GM10248 (cell line): ENCODE measurements at places on chromosomes 1 and 21.

DNA sequence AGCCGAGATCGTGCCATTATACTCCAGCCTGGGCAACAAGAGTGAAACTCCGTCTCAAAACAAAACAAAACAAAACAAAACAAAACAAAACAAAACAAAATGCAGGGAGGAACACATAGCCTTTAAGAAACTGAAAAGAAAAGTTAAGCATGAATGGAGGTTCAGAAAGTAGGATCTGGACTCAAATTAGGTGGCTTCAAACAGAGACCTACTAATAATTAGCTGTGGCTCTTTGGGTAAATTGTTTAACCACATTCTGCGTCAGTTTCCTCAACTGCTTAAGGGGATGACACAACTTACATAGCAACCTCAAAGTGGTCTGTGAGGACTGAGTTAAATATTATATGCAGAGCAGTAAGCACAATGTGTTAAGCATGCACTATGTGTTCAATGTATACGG lies 458.2 kb downstream of the ADGRL2 start:
- DNase-seq: no peak

DNA sequence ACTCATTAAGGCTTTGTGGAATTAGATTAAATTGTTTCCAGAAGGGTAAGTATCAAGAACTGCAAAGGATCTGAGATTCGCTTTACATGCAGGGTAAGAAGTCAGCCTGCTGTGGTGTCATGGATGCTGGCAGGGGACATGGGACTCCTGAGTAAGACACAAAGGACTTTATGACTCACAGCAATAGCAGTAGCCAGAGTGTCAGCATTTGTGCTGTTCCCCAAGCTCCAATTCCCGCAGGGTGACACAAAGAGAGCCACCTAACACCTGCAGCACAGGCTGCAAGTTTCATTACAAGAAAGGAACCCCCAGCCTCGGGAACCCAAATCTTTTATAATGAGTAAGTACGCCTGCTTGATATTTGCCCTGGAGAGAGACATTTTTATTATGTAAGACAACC lies 298.1 kb upstream of the POU3F1 start:
- no peak for DNase-seq

DNA sequence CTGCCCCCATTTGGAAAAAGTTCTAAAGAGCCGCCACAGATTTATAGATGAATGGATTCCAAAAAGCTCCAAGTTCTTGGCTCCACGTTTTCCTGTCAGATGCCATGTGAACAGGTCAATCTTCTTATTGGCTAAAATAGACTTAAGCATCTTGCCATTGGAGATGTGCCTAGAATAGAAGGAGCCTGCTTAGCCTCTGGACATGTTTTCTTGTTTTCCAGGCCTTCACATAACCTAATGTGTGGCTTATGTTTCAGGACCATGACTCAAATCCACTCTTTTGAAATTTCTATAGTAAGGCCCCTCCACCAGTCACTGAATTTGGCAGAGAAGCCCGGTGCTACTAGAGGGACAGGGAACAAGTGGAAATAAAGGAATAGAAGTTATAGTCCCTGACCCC lies 31.5 kb downstream of the PHC2 start:
- no peak for DNase-seq

DNA sequence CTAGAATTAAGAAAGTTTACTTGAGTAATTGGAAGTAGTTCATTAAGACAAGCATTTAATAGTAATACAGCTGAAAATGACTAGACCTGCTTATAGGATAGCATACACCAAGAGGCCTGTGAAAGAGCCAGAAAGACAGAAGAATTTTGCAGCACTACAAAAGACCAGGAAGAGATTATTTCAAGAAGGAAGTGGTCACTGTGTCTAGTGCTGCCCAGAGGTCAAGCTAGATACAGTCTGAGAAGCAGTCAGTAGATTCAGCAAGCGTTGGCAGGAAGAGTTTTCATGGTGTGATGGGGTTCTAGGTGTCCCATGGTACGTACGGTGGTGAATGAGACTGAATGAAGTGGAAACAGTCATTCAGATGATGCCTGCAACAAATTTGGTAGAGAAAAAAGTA lies 31.5 kb downstream of the RGS8 start:
- no peak for DNase-seq

- DNase-seq: no peak
These were observed 184.4 kb downstream of the GRIK3 start for GRCh38 chr1:36849956-36850355.

DNA sequence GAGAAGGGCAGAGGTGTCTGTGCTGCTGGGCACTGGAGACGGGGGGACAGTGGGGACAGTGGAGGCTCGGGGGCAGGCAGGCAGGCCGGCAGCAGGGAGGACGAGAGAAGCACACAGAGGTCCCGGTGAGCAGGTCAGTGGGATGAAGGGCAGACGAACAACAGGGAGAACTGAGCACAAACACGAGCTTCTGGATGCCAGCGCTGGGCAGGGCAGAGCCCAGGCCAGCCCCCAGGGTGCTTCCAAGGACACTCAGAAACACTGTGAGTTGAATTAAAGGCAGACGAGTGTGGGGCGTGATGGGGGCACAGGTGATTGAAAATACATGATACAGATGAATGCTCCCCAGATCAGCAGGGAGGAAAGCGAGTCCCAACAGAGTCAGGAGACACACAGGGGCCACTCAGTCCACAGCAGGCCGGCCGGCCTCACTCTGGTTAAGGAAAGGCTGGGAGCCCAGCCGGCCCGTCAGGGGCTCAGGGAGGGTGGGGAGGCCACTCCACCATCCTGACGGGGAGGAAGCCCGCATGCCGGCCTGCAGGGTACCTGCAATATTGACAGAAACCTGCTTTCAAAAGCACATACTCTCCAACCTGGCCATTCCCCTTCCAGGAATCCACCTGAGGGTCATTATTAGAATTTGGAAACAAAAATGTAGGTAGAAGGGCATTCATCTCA lies 14.1 kb downstream of the SLC19A1 start:
- DNase-seq: no peak

DNA sequence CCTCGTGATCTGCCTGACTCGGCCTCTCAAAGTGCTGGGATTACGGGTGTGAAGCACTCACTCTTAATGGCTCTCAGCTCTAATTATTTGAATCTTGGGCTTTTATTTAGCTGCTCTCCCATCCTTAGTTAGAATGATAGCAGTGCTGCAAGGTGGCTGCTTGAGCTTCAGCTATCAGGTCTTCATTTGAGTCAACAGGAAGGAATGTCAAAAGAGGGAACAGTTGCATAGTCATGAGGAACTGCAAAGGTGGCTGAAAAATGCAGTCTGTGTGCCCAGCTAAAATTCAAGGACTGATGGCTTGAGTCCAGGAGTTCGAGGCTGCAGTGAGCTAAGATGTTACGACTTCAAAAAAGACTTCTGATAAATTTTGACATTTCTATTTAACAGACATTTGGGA lies 55.6 kb downstream of the UCK2 start:
- DNase-seq: no peak

DNA sequence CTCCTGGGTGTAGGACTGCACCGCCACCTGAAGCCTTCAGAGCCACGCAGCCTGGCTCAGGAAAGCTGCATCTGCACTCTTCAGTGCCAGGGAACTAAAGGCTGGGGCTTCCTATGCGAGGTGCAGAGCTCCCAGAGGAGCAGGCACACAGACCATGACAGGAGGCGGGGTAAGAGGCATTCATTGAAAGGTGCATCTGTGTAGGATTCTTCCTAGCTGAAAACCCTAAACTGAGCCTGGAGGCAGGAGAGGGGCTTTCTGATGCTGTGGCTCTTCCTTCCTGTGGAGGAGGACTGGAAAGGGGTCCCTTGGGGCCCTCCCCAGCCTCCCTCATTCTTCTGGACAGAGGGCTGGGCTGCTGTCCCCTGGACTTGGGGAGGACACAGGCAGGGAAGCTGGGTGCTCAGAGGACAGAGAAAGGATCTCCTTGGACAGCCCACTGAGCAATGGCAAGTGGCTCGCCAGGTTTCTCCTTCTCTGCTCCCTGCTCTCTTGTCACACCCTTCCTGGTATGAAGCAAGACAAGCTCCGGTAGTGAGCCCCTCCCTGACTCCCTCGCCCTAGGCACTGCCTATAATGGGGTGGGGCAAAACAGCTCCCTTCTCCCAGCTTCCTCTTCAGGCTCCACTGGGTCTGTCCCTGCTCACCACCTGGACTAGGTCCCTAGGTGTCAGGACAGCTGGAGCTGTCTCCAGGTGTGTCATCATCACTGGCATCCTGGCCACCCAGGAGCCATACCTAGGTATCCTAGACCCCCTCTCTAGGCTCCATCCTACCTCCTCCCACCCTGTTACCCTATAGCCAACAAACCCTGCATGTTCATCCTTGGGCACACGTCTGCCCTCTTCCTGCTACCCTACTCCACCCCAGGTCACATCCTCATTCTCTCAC lies 20.0 kb downstream of the S100A6 start:
- no peak for DNase-seq

- no peak for DNase-seq
These were observed 4.4 kb downstream of the JAK1 start for GRCh38 chr1:64961923-64962322.

GRCh38 chr1:207140536-207140935 lies 36.5 kb downstream of the C4BPA start:
- no peak for DNase-seq

GRCh38 chr1:86858524-86859261 lies 55.2 kb downstream of the SELENOF start:
- DNase-seq: no peak

GRCh38 chr1:80807981-80808380 lies 992.8 kb upstream of the ADGRL2 start:
- no peak for DNase-seq

DNA sequence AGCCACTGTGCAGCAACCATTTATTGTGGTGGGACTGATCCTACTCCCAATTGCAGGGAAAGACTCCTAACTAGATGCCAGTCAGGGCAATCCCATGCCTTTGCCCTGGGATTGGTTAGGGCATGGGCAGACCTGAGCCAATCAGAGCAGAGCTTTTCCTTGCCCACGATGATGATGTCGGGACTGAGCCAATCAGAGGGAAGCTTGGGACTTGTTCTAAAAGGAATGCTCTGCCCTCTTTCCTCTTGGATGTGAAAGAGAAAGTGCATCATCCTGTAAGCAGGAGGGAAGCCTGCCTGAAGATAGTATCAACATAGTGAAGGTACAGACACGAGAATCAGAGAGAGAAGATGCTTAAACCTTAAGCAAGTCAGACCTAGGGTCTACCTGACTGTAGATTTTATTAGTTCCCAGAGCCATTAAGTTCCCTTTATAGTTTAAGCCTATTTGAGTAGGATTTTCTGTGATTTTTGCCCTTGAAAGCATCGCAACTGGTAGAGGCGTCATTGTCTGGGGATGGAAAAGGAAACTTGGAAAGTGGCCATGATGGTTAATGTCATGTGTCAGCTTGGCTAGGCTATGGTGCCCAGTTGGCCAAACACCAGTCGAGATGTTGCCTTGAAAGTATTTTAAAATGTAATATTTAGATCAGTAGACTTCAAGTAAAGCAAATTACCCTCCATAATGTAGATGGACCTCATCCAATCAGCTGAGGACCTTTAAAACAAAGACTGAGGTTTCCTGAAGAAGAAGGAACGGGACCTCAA lies 19.9 kb downstream of the IRF2BP2 start:
- no peak for DNase-seq

GRCh38 chr21:33022828-33023573 lies 2.7 kb upstream of the OLIG2 start:
- no peak for DNase-seq

- DNase-seq: no peak
These were observed 233.4 kb downstream of the TM2D1 start for GRCh38 chr1:61491497-61491896.
